ENCODE measurements at places on chromosomes 5 and 9.

DNA sequence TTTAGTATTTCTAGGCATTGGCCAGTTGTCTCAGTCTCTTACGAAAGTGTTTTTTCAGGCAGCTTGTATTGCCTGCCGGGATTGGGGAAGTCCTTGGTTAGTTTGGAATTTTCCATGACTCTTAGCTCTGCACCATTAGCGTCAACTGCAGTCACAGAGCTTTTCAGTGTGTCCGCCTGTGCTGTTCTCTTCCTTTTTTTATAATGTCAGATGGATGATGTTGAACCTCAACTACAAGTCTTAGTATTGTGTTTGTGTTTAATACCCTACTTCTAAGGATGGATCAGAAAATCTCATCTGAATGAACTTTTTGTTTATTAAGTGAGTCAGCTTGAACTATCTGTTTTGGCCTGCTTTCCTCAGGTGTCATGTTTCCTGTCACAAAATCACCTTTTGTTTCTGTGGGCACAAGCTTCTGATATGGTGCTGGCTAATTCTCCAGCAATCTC, 33.1 kb downstream of the ATP6V0E1 start:
- DNase-seq, result no peak

DNA sequence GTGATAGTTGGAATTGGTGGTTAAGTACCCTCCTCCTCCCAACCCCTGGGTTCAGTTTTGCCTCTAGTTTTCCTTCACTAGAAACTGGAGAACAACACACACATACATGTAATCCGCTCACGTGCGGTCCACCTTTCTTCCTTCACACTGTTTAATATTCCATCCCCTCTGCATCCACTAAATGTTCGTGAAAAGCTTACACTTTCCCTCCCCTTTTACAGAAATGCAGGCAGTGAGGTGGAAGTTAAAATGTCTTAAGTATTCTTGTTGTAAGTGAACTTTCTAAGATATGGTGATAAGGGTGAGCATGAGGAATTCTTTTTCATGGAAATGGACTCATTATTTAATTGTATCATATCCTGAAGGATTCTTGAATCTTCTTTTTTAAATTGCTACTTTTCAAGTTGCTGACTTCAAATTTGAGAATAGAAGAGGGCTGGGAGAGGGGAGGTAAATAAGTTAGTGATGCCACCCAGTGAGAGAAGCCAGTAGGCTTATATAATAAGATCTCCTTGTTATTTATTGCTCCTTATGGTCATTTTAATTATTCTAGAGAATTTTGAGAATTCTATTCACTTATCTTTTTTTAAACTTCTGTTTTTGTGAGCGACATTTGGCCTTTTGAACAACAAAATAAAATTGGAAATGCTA, 90.2 kb downstream of the TLE4 start:
- DNase-seq, result no peak

GRCh38 chr9:127109212-127109711, 13.2 kb downstream of the ANGPTL2 start:
- no peak for DNase-seq

DNA sequence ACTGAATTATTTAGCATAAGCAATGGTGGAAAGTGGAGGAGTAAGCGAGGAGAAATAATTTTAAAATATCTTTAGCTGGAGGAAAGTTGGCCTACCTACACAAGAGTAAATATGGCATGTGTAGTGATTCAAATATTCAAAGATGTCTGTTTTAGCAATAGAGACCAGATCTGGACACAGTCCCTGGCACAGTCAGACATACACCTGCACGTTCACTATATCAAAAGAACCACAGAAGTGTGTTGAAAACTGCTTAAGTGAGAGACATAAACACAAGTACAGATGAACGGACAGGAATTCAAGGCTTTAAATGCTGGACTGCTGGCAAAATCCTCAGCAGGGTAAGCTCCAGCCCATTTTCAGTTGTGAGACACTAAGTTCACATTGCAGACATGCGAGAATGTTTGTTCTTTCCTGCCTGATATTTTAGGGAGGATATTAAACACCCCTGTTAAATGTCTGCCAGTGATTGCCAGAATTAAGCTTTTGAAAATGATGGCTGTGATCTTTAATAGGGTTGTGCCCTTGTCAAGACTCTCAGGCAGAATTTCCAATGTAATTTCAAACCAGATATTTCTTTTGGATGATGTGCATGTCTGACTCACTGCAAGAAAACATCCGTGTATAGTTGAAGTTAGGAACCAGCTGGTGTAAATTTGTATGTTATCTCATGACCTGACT, 810.6 kb downstream of the TLE4 start:
- no peak for DNase-seq

GRCh38 chr9:126886034-126886822, 25.8 kb downstream of the ZBTB34 start:
- no peak for DNase-seq

DNA sequence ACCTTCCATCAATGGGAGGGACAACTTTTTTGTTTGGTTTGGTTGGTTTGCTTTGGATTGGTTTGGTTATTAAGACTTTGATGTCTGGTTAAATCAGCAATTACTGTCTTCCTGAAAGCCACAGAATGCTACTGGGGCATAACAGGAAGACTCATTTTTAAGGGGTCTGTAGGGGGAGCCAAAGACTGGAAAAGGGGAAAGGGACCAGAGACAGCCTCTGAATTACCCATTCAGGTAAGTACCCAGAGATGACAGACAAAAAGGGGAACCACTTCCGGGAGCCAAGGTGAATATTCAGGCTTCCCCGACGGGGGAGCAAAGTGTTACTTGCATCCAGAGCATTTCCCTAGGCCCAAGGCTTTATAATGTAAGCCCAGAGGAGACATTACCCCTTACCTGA, 4.6 kb upstream of the FEM1C start:
- DNase-seq, result no peak

GRCh38 chr5:109439590-109439989, 29.8 kb upstream of the PJA2 start:
- DNase-seq, result no peak

- DNase-seq, result no peak
These were observed 117.5 kb upstream of the OR13F1 start for GRCh38 chr9:104386425-104387069.

GRCh38 chr9:95506678-95507463, 9.9 kb downstream of the PTCH1 start:
- no peak for DNase-seq

DNA sequence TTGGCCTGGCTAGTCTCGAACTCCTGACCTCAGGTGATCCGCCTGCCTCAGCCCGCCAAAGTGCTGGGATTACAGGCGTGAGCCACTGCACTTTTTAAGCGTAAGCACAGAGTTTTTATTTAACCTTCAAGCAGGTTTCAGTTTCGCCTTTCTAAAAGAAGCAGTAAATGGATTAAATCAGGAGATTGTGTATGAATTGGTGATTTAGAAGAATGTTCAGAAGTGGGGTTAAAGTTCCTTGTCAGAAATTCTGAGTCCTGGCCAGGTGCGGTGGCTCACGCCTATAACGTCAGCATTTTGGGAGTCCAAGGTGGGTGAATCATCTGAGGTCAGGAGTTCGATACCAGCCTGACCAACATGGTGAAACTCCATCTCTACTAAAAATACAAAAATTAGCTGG, 12.2 kb downstream of the HSPA4 start:
- no peak for DNase-seq

GRCh38 chr5:132981288-132981687, 17.9 kb upstream of the AFF4 start:
- DNase-seq, result no peak

GRCh38 chr9:83959061-83959460, 21.0 kb downstream of the HNRNPK start:
- no peak for DNase-seq
